ENCODE measurements at places on chromosomes 5 and 9.

GRCh38 chr9:127229691-127230417 lies 34.7 kb upstream of the GARNL3 start:
- no peak for DNase-seq

GRCh38 chr9:100427366-100428263 lies 672 bp downstream of the MSANTD3 start:
- DNase-seq = peak; percentile 45

- no peak for DNase-seq
Observed at GRCh38 chr9:93064392-93065134, 6.1 kb downstream of the SUSD3 start.

DNA sequence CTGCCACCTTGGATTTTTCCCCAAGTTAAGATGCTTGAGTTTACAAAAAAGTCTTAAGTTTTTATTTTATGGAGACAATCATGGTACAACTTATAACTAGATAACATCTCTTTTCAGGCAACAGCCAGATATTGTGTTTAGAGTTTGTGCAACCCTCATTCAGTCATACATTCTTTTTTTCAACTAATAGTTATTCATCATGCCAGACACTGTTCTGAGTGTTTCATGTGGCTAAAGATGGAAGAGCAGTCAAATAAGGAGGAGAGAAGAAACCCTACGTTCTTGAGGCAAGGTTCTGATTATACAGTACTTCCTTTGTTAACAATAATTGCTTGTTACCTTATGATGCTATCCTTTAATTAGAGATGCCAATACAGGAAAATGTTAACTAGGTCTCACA lies 42.1 kb upstream of the ZNF462 start:
- no peak for DNase-seq

DNA sequence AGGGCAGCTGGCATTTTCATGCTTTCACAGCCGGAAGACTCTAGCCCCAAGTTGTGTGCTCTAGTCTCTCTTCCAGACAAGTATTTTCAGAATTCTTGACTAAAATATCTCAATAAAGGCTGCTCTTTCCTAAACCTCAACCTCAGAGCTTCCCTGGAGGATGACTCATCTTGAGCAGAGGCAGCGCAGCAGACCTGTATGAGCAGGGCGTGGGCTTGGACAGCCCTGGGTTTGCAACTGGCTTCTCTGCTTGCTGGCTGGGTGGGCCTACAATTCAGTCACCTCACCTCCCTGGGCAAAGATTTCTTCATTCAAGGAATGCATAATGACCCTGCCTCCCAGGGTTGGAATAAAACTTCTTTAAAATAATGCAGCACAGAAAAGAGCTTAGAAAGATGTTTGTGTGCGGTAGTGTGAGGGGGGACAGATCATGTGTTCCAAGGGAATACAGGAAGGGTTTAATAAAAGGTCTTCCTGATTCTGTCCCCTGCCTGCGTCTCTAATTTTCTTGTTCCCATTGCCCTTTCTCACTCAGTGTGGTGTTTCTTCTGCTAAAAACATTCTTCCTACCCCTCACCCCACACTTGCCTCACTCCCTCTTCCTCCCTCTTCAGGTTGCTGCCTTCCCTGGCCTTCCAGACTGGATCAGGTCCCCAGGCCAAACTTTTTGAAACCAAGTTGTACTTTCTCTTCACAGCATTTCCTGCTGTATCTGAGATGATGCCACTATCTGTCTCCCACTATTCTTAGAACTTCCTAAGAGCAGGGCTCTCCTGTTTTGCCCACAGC lies 39.4 kb upstream of the MAP1B start:
- DNase-seq = no peak

Measured in left kidney (tissue), 8 donors.